ENCODE measurements at places on chromosomes 2 and 18.

- no peak for DNase-seq
Measured at GRCh38 chr2:101779190-101779589, 81.7 kb downstream of the MAP4K4 start.

DNA sequence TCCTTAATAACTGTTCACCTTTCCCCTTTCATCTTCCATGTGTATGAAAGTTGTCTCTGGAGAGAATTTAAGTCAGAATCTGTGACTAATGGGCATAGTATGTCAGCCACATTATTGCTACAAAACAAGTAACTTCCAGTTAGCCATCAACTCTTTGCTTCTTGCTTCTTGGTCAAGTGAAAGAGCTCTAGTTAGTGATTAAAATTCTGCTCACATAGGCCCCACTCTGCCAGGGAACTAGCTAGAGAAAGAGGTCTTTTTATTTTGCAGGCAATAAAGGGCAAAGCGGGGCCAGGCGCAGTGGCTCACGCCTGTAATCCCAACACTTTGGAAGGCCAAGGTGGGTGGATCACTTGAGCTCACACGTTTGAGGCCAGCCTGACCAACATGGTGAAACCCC lies 64.6 kb downstream of the COLEC12 start:
- no peak for DNase-seq

GRCh38 chr2:118240276-118240675 lies 152.0 kb downstream of the INSIG2 start:
- DNase-seq: no peak

GRCh38 chr2:28282248-28282647 lies 110.4 kb upstream of the FOSL2 start:
- DNase-seq: no peak

GRCh38 chr2:46232860-46233259 lies 64.3 kb upstream of the EPAS1 start:
- DNase-seq: no peak

DNA sequence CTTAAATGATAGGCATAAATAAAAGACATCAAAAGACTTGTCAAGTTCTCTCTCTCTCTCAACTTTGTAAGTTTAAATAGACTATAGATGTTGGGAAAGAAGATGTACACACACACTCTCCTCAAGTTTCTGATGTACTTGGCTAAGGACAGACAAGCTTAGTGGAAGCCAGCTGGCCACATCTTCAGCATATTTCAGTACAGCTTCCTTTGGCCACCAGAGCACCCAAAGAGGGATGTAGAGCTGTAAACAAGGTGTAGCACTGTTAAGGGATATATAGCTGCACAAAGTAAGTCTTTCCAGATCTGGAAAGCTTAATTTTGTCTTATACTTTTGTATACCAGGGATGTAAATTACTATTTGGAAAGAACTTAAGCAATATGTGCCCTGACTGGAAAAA lies 64.3 kb upstream of the MSTN start:
- no peak for DNase-seq

GRCh38 chr2:1518331-1518803 lies 105.1 kb downstream of the TPO start:
- DNase-seq: no peak

DNA sequence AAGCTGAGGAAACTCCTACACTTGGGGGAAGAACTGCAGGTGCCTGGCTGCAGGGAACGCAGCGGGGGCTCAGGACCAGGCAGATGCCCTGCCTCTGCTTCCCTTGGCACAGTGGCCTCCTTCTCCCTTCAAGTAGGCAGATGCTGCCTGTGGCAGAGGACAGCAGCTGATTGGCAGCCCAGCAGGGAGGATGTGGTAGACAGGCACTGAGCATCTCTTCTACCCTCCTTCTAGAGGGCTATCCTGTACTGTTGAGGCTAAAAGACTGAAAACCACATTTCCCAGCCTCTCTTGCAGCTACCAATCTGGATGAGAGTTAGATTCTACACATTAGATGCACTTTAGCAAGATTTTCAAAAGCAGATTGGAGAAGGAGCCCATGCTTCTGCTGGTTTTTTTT lies 105.7 kb downstream of the MSH2 start:
- no peak for DNase-seq

DNA sequence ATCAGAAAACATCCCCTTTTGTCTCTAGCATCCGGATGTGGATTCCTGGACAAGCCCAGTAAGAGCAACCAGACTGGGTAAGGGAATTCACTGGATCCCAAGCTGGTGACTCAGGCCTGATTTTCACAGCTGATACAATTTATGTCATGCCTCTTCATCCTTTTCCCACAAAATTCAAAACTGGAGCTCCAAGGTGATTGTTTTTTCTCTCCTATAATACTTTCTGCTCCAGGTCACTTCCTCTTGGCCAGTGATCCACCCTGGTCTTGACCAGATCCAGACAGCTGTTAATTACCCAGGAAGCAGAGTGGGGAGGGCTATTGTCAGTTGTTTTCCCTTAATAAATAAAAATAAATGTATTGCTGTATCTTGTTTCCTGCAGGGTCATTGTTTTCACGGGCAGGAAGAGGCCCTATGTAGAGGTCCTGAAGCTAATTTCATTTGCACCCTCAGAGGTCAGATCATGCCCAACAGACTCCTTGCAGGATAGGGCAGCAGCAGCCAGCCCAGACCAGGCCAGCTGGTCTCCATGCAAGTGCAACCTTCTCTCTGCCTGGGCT lies 57.6 kb downstream of the EVA1A start:
- no peak for DNase-seq

GRCh38 chr2:168120730-168121129 lies 126.7 kb downstream of the STK39 start:
- DNase-seq: no peak

DNA sequence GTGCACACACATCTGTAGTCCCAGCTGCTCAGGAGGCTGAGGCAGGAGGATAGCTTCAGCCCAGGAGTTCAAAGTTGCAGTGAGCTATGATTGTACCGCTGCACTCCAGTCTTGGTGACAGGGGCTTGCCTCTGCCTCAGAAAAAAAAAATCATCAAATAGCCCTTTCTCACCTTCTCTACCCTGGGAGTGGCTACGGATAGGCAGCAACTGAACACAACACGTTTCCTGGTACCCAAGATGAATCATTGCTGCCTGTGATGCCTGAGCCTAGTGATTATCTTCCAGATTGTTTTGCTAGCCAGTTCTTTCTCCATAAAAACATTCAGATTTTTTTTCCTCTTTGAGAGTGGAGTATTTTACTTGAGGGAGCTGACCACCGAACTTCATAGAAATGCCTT lies 13.5 kb downstream of the INPP4A start:
- peak; percentile 74 for DNase-seq

GRCh38 chr2:50995610-50996009 lies 36.3 kb downstream of the NRXN1 start:
- DNase-seq: no peak

GRCh38 chr18:72648481-72648960 lies 104.4 kb upstream of the CBLN2 start:
- no peak for DNase-seq

DNA sequence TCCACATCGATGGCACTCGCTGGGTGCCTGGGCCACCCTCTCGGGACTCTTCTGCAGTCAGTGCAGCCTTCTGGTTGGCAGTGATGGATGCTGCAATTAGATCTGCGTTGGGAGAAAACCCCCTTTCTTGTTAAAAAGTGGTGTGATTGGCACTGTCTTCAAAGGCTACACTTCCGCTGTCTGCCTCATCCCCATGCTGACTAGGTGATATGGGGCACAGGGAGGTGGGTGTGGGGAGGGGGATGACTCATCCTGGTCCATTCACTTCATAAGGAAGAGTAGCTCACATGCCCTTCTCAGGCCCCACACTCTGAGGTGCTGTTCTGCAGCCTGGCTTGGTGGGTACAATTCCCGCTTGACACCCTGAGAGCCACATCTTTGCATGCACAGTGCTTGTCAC lies 77.4 kb downstream of the THNSL2 start:
- DNase-seq: peak; percentile 0

DNA sequence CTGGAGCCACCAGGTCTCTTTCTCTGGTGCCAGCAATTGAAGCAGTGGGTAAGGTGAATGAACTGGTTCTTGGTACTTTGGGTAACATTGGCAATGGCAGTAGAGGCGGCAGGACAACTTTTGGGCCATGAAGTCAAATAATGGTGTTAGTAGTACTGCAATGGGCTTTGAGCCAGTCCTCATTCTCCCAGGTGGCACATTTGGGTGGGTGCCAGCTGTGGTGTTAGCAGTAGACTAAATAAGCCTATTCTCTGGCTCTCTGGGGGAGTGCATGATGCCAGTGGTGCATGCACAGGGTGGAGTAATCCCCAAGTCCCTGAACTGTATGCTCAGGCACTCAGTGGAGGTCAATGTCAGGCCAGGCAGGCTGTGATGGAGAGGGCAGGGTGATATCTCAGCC lies 120.2 kb upstream of the LRRTM4 start:
- no peak for DNase-seq

GRCh38 chr2:31805688-31806087 lies 205.1 kb downstream of the MEMO1 start:
- no peak for DNase-seq

DNA sequence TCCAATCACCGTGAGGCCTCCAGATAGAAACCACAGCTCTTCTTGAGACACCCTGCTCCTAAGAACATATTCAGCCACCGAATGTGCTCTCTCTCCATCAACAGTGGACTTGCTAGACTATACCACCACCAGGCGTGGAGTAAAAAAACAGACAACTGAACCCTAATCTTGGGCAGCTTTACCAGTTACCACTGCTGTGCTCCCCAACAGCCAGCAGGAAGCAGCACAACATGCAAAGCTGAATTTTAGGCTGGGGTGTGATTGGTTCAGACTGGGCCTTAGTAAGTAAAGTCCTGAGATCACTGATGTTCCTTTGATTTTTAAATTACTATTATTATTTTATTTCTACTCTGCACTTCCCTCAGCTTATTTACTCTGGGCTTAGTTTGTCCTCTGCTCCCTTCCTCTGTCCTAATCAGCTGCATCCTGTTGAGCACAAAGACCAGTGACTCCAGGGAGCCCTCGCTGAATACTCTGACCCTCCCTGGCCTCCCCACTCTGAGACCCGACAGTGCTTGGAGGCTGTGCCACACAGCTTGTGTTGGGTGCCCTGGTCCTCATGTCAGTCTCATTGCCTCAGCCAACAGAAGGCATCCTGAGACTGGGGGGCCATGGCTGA lies 21.9 kb downstream of the MRPL35 start:
- peak; percentile 71 for DNase-seq

- no peak for DNase-seq
Measured at GRCh38 chr2:81396417-81397019, 1092.0 kb upstream of the LRRTM1 start.

- DNase-seq: no peak
Measured at GRCh38 chr2:167196461-167197252, 308.4 kb downstream of the XIRP2 start.

DNA sequence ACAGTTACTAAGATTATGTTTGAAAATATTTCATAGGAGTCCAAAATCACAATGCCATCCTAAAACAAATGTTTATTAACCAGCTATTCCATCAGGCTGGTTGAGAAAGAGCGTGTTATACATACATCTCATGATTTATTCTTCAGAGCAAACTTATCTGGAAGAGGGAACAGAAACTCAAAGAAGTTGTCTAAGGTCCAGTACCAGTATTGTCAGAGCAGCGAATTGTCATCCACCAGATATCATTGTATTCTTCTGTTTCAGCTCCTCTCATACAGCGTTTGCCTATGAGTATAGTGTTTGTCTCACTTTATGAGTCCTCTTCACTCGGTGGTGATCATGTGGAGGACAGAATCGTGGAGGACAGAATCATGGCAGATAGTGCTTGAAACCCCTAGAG lies 238.2 kb downstream of the OSR1 start:
- DNase-seq: no peak

GRCh38 chr18:3179430-3180089 lies 40.2 kb downstream of the MYOM1 start:
- DNase-seq: no peak

DNA sequence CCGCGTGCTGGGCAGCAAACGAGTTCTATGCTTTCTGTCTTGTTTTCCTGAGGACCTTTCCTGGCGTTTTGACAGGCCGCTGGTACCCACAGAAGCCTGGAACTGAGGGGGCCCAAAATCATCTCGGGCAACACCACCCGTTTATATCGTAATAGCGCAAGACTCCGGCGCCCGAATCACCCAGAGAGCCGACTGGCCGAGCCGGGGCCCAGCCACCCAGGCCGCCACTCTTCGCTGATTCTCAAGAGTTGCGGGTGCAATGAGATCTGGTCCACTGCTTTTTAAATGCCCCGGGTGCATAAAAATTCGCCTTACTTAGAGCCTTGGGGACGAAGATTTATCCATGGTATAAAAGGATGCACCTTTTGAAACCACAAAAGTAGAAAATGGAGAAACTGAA lies 6.2 kb upstream of the SPATA3 start:
- DNase-seq: no peak

- DNase-seq: peak; percentile 54
Measured at GRCh38 chr2:44952143-44952805, 10.8 kb downstream of the SIX3 start.

GRCh38 chr2:174059178-174059883 lies 94.2 kb upstream of the SP3 start:
- DNase-seq: no peak

- no peak for DNase-seq
Measured at GRCh38 chr18:34364699-34365098, 140.0 kb upstream of the NOL4 start.

DNA sequence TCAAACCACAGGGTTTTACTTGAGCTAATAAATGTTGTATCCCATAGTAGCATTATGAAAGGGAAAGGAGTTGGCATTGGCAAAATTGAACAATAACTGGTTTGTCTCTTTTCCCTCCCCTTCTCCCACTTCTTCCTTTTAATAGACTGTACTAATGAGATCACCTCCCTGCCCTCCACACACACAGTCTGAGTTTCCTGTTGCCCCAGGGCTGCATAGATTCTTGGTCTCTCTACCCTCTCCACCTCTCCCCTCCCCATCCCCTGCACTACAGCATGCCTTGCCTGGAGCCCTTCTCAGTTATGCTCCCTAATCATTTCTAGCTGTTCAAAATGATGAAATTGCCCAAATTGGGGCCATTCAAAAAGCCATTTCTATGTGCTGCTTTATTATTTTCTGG lies 37.2 kb upstream of the NEMP2 start:
- no peak for DNase-seq

DNA sequence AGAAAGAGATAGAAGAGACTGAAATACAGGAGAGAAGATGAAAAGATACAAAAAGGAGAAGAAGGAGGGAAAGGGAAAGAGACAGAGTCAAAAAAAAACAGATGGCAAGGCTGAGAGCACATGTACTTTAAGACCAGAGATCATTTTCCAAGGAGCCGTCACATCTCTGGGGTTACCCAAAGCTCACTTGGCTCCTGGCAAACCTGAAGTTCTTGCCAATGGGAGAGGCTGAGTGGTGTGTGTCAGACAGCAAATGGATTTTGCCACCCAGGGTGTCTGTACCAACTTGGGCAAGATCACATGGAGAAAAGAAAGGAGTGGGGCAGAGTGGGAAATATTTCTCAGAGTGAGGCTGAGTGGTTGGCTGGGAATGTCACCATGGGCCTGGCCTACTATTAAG lies 219.3 kb upstream of the TNP1 start:
- no peak for DNase-seq
